Transverse colon (tissue), 4 donors: ENCODE measurements at places on chromosomes 4 and X. TPM values are rescaled to one million over a fixed set of nuclear protein-coding genes. Genes with fewer than 3 reads are reported as not detected.

DNA sequence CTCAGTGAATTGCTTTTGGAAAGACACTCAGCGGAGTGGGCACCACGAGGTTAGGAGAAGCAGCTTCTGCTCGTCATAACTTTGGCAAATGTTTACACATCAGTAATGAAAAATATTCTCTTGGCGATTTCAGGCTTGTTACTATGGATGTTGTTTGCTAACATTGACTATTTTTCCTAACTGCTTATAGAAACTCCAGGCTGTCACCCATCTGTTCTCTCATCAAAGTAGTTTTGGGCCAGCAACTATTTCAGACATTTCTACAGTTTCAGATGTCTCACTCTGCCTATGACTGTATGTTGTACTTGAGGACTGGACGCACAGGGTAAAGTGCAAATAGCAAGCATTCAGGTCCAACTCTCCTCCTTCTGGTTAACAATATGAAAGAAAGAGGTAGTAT lies 346.7 kb downstream of the TRIML1 start:
- DNase-seq, result no peak

SSX2 gene
- not detected for total RNA-seq

- DNase-seq, result no peak
Observed at GRCh38 chrX:13271511-13271910, 48.3 kb downstream of the ATXN3L start.

PCSK1N gene
- total RNA-seq, result 24.7 TPM

DNA sequence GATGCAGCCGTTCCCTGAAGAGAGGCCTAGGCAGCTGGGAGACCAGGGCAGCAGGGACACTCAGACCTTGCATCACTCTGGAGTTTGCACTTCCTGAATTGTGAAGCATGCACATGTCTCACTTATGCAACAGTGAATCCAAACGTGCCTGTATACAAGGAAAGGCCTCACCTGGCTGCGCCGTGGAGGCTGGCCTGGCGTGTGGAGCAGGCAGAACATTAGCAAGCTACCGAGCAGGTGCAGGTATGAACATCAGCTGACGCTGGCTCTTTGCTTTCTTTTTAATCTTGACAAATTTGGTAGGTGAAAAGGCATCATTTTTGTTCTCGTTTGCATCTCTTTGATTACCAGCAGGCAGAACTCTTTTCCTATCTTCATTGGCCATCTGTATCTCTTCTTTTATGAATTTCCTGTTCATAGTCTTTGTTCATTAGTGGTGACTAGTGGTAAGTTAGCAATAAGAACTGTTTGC lies 37.1 kb upstream of the IRAK1 start:
- peak; percentile 31 for DNase-seq

DNA sequence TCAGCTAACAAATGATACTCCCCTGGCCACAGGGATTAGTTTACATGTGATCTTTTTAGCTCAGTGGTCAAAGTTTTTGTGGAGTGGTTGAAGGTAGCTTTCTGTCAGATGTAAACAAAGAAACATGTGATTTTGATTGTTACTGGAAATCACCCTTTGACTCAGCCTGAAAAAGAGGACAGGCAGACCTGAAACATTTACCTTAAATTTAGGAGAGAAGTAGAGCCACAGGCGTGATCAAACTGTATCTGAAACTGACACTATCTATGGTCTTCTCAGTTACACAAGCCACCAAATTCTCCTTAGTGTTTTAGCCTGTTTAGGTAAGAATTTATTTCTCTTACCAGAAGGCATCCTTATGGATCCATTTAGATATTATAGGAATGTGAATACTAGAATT lies 136.7 kb downstream of the CBLL2 start:
- no peak for DNase-seq
